ENCODE measurements at places on chromosomes 6 and 20.

DNA sequence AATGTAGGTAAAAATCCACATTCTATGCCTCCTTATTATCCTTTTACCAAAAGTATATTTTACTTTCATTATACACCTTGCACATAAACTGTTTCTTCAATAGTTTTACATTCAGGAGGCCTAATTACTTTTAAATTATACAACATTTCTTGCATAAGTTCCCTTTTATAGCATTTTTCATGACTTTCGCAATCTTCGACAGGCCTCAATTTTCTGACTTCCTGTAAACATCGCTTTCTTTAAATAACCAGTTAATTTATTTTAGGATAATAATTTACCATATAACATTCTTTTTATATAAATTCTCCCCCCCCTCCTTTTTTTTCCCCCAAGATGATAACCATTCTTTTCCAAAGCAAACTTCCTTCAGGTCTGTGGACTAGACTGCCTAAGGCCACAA lies 9.2 kb downstream of the SLC35A1 start:
- peak; percentile 26 for DNase-seq

GRCh38 chr6:100568255-100568654 lies 103.5 kb upstream of the SIM1 start:
- DNase-seq = no peak

DNA sequence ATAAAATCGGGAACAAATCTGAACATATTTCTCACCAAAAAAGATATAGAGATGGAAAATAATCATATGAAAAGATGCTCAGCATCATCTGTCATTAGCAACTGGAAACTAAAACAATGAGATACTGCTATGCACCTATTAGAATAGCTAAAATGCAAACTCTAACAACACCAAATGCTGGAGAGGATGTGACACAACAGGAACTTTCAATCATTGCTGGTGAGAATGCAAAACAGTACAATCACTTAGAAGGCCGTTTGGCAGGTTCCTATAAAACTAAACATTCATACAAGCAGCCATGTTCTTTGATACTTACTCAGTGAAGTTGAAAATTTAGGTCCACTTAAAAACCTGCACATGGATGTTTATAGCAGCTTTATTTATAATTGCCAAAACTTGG lies 67.0 kb downstream of the FAM50B start:
- DNase-seq = no peak

- no peak for DNase-seq
Measured at GRCh38 chr6:96304997-96305396, 216.6 kb upstream of the UFL1 start.

- peak; percentile 81 for DNase-seq
Measured at GRCh38 chr6:130935978-130936377, 108.8 kb downstream of the SMLR1 start.

GRCh38 chr6:104969108-104969507 lies 12.2 kb downstream of the LIN28B start:
- DNase-seq = no peak

GRCh38 chr20:23152902-23153301 lies 66.8 kb upstream of the CD93 start:
- no peak for DNase-seq

GRCh38 chr6:7341989-7342742 lies 29.2 kb upstream of the SSR1 start:
- DNase-seq = no peak

DNA sequence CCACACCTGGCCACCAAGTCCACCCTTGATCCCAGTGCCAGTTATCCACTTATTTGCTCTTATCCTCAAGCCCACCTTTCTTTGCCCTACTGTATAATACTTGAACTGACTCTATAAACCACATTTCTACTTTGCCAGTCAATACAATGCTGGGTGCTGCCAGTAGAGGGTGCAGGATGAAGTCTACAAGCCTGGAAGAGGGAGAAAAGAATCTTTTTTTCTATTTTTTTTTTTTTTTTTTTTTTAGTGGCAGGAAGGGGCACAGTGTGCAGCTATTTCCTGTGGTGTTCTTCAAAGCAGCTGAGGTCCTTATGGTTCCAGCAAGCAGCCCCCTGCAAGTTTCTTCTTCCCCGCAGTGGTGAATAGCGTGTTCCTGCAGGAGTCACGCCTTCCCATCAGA lies 22.2 kb upstream of the GABRR1 start:
- DNase-seq = no peak

GRCh38 chr6:92784235-92784634 lies 635.1 kb downstream of the EPHA7 start:
- no peak for DNase-seq

DNA sequence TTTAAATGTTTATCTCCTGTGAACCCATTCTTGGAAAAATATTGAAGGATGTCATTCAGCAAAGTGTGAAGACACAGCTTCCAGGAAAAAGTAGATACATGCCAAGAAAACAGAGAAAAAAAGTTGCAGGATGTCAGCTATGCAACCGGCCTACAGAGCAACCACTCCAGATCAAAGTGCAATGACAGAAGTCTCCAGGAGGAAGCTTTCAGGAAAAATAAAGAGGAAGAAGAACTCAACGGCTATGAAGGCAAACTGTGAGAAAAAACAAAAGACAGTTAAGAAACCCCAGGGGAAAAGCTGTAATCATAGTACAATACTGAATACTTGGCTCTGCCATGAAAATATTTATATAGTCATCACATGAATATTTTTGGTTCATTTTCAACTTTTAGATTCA lies 30.6 kb downstream of the REPS1 start:
- DNase-seq = no peak

GRCh38 chr20:10605547-10606195 lies 68.1 kb downstream of the JAG1 start:
- DNase-seq = no peak

GRCh38 chr20:47818466-47818865 lies 33.2 kb upstream of the SULF2 start:
- no peak for DNase-seq

Data from fibroblast of villous mesenchyme (primary cell).